ENCODE measurements at places on chromosomes 6 and 20.

DNA sequence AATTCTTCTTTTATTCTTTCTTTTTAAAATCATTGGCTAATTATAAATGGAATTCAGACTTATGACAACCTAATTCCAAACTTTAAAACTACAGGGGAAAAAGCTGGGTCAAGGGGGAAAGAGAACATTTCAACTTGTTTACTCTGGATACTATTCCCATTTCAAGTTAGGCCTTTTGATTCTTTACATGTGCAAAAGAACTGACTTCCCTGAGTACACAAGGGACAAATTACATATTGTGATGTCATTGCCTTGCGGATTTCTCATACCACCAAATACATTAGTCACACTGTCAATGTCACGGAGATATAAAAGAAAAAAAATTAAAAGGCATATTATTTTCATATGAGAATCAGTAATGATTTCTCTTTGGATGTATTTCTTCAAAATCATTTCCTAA is 96.5 kb upstream of the TBX18 start:
- DNase-seq, result no peak

DNA sequence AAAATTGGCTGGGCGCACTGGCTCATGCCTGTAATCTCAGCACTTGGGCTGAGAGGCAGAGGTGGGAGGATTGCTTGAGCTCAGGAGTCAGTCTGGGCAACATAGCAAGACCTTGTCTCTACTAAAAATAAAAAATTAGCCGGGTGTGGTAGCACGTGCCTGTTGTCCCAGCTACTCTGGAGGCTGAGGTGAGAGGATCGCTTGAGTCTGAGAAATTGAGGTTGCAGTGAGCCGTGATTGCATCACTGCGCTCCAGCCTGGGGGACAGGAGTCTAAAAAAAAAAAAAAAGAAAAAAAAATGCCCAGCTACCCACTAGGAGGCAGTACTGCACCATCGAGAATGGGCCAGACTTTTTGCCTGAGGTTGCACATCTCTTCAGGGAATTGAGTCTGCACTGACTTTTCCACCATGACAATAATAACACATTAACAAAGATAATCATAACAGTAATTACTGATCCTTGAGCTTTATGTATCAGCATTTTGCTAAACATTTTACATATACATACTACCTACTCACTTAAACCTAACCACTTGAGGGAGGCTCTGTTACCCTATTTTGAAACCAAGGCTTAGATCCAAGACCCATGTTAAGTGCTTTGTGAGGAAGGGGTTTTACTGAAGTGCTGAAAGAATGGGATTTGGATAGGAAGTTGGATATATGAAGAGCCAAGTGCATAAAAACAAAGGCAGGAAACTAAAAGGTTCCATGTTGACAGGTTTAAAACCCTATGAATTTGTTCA is 21.0 kb downstream of the SRSF3 start:
- no peak for DNase-seq

DNA sequence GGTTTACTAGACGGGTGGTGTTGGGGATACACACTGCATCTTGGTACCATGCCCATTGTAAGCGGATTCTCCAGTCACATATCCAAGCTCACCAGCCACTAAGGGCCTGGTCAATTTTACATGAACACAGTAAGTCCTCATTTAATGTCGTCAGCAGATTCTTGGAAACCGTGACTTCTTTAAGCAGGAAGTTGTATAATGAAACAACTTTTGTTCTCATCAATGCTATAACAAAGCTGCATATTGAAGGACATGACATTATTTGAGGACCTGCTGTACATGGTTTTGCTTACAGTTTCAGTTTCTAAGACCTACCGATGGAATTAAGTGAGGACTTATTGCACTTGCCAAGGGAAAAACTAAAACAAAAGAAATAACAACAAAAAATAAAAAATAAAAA is 295.6 kb downstream of the SYNE1 start:
- DNase-seq, result no peak

GRCh38 chr6:88890394-88890793 is 73.0 kb downstream of the RNGTT start:
- no peak for DNase-seq

- no peak for DNase-seq
These were observed 125.8 kb upstream of the SRSF6 start for GRCh38 chr20:43331906-43332305.

- no peak for DNase-seq
These were observed 324.2 kb downstream of the TPBG start for GRCh38 chr6:82687855-82688254.

- DNase-seq, result no peak
These were observed 179.1 kb downstream of the SYNE1 start for GRCh38 chr6:152457949-152458624.

DNA sequence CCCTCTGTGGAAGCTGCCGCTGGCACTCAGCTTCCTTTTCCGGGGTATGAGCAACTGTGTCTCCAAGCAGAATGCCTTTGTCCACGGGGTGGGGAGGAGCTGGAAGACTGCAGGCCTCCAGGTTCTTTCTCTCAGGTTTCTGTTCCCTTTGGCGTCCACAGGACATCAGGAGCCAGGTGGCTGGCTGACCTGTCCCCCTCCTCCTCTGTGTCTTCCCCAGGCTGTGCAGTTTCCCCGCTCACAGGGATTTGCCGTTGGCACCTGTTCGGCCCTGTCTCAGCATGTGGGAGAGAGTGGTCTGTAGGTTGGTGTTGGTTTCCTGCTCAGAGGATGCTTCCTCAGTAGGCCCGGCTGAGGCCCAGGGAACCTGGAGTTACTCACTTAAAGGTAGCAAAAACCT is 43.5 kb downstream of the CDS2 start:
- no peak for DNase-seq

DNA sequence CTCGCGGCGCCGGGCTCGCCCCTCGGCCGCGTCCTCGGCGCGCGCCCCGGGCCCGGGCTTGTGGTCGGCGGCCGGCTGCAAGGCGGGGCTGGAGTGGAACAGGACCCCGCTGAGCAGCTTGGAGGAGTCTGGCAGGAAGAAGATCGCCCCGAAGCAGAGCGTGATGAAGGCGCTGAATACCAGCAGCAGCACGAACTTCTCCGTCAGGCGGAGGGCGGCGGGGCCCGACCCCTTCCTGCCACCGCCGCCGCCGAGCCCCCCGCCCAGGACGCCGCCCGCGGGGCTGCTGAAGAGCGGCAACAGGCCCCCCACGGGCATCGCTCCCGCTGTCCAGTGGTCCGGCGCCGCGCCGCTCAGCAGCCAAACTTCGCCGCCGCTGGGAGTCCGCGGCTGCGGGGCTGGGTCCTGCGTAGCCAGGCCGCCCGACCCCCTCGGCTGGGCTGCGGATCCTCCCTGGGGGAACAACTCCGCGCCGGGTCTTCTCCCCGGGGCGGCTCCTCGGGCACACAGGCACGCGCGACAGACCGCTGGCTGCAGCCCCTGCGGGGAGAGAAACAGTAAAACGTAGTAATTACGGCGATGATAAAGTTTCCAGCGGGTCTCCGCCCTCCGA is 707 bp downstream of the MAN1A1 start:
- DNase-seq, result no peak

DNA sequence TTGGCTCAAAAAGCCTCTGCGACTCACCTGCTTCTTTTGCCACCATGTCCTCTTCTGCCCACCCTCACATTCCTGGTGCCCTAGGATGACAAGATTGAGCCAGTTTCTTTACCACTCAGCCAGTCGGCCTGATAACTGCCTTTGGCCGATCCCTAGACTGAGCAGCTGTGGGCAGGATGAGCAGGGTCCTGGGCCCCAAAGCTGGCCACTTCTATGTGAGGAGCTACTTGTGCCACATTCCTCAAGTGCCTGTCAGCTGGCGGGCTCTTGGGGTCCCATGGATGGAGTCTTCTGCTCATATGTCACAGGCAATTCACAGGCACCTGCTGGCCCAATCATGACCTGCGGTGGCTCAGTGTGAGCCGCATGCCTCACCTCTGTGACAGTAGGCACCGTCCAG is 16.5 kb downstream of the DYNLRB1 start:
- DNase-seq, result no peak

DNA sequence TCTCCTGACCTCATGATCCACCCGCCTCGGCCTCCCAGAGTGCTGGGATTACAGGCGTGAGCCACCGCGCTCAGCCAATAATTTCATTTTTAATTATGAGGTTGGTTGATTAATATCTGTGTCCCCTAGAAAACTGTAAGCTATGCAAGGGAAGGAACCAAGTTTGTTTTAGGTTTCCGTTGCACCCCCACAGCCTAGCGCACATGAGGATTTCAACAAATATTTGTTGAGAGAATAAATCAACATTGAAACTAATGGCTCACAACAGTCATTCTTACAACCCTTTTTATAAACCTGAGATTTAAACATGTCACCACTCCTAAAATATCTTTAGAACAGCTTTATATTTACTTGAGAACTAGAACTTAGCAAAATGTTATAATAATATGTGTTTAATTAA is 114.0 kb upstream of the CARMIL1 start:
- DNase-seq, result no peak

- DNase-seq, result no peak
These were observed 5.5 kb downstream of the BMP7 start for GRCh38 chr20:57260934-57261333.

DNA sequence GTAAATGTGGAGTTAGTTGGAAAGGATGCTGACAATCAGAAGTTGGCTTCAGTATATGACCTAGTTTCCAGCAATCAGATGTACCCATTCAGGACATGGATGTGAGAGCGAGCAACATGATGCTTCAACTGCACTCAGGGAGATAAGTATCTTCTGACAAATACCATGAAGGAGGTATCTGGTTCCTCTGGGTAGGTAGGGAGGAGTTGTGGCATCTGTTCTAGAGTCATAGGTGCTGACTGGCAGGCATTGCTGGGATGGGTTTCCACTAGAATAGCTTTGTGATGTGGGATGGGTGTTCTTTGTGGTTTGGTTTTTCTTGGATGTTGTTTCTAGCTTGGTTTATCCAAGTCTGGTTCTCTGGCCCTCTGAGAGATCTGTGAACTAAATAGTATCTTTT is 3.9 kb upstream of the REV3L start:
- DNase-seq, result no peak

GRCh38 chr20:64199395-64199794 is 35.1 kb downstream of the MYT1 start:
- DNase-seq, result no peak

DNA sequence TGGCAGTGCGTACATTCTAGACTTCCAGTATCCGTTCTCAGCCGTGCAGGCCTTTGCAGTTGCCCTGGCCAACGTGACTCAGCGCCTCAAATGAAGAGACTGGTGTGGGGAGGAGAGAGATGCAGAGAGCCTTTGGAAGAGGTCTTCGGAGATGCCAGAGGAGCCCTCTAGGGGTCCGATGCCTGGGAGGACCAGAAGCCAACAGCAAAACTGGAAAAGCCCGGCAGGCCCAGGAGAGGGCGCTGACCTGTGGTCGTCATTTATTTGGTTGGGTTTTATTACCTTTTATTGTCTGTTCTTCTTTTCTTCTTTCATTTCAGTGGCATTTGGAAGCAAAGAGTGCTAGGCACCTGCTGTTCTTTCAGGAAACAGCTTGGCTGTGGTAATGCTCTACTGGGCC is 53.3 kb upstream of the TMEM181 start:
- no peak for DNase-seq

GRCh38 chr6:158233214-158233795 is 65.2 kb downstream of the GTF2H5 start:
- DNase-seq, result no peak

GRCh38 chr6:14031516-14031915 is 86.1 kb upstream of the CD83 start:
- no peak for DNase-seq

DNA sequence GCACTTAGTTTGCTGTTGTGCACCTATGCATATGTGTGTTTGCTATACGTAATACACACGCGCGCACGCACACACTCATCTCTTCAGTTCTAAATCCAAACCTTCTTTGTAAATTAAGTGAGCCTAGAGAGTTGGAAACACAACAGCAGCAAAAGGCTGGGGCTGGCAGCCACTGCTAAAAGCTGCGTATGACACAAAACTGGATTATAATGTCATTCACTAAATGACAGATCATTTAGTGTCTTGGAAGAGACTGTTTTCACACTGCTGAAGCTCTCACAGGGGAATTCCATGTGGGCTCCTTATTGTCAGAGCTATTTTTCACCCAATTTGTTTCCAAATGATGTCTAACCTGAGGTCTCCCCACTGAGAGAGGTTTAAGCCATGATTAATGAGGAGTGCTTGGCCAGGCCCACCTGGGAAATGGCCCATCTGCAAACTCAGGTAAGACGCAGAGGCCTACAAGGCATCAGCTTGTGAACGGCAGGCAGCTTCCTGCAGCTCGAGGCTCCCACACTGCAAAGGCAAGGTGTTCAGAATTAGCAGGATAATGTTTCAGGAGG is 94.2 kb downstream of the OLIG3 start:
- DNase-seq, result no peak

GRCh38 chr6:92967362-92967761 is 452.0 kb downstream of the EPHA7 start:
- no peak for DNase-seq

DNA sequence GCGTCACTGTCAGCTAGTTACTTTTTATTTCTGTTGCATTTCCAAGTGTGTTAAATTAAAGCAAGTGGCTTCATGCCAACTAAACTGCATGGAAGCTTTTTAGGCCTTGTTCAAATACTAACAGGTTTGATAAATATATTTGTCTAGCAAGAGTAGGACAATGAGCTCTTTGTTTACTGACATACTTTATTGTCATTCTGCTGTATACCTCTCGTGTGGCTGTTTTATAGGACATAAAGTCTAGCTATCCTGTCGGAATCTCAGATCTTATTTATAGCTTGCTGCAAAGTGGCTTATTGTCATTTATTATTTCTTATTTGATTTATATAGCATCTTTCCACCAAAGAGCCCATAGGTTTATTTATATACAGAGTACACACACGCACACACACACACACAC is 711.1 kb downstream of the KIF16B start:
- DNase-seq, result no peak

DNA sequence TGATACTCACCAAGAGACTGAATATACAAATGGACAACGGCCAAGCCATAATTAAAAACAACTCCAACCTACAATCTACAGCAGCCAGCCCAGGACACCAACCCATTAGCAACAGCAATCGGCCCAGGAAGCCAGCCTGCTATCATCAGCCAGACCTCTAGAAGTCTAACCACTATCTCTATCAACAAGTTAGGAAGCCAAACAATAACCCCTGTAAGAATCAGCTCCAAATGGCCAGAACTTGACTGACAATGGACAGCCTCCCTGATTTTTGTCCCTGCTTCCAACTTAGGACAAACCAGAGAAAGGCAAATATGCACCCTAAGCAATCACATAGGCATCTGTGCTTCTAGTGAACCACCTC is 511.8 kb upstream of the JARID2 start:
- no peak for DNase-seq

- DNase-seq, result no peak
These were observed 99.9 kb upstream of the RIN2 start for GRCh38 chr20:19658137-19658536.

- DNase-seq, result no peak
These were observed 4.3 kb downstream of the MTCL3 start for GRCh38 chr6:127514773-127515227.

- no peak for DNase-seq
These were observed 29.1 kb upstream of the RGS17 start for GRCh38 chr6:153160221-153160620.

DNA sequence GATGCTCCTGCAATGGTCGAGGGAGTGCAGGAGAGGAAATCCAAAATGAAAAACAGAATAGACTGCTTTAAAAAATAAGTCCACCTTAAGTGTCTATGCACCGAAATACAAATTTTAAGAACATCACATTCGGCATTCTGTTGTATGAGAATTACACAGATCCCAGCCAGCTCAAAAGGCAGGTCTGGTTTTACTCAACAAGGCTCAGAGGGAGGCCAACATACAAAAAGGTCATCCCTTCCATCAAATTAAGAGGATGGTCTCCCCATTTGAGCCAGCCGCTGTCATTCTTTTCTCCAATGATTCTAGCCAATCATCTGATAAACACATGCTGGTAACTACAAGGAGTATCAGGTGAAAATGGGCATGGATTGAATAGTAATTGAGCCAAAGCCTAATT is 7.9 kb downstream of the ATXN1 start:
- DNase-seq, result no peak

Data from activated CD8-positive, alpha-beta memory T cell treated with anti-CD3 and anti-CD28 coated beads for 4 hours (primary cell).